ENCODE measurements at places on chromosomes 1 and 21. TPM values are rescaled to one million over a fixed set of nuclear protein-coding genes. Genes with fewer than 3 reads are reported as not detected.

Gene CDC73
- total RNA-seq: 71.8 TPM

Gene CYP4A11
- total RNA-seq: not detected

Gene GPR3
- 1.1 TPM for total RNA-seq

Gene SLC45A1
- total RNA-seq: 0.22 TPM

Gene PTPN22
- total RNA-seq: 26.0 TPM

Gene CD53
- total RNA-seq: 357 TPM

Gene MATN1
- total RNA-seq: 0.31 TPM

Gene PIAS3
- total RNA-seq: 31.1 TPM

Gene NR1I3
- not detected for total RNA-seq

Gene GPR25
- total RNA-seq: not detected

Gene MAD2L2
- total RNA-seq: 153 TPM

Gene GJB4
- total RNA-seq: not detected

Gene ACTL8
- not detected for total RNA-seq

Gene IFT25
- total RNA-seq: 71.2 TPM

Gene AMY1B
- total RNA-seq: not detected

Gene SCP2
- total RNA-seq: 86.8 TPM

Gene RHEX
- not detected for total RNA-seq

Gene CFAP45
- total RNA-seq: 3.0 TPM

Gene HNRNPCL1
- not detected for total RNA-seq

Gene SEMA4A
- 16.6 TPM for total RNA-seq

Gene ACADM
- total RNA-seq: 40.1 TPM

Gene MYOM3
- not detected for total RNA-seq

Gene KIF14
- total RNA-seq: 18.5 TPM

Gene OR2T33
- total RNA-seq: not detected

Gene NTMT2
- not detected for total RNA-seq
